Activated T-helper 2 cell treated with anti-CD3 and anti-CD28 coated beads, Interferon-gamma antibody, Interleukin-2, Interleukin-4, amounts not matched to agents 10 μg/mL and 5 μg/mL and 100 μg/mL, durations not matched to agents 14 hours and 24 hours and 36 hours (primary cell): ENCODE measurements at places on chromosomes 11 and 22.

DNA sequence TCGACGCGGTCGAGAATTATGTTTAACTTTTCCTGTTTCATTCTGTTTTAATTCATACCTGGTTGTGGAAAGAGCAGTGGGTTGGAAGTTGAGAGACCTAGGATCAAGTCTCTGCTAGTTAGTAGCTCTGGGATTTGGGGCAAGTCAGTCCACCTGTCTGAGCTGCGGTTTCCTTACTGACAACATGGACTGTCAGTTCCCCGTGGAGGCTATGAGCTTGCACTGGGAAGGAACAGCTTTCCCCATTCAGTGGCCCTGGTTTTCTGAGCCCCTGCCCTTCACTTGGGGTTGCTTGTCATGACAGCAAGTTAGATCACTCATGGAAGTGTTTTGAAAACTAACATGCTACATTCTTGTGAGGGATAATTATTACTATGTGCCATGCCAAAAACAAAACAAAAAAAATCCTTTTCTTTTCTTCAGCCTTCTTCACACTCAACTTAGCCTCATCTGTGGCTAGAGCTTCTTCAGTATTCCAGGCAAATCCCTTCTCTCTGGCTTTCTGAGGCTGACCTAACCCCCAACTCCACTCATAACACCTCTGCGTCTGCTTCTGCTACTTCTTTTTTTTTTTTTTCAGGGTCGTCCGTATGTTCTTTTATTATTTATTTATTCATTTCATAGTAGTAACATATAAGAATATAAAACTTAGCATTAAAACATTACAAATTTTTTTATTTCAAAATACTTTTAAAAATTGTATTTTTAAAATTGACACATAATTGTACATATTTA lies 43.0 kb upstream of the ZBED5 start:
- DNase-seq = no peak

DNA sequence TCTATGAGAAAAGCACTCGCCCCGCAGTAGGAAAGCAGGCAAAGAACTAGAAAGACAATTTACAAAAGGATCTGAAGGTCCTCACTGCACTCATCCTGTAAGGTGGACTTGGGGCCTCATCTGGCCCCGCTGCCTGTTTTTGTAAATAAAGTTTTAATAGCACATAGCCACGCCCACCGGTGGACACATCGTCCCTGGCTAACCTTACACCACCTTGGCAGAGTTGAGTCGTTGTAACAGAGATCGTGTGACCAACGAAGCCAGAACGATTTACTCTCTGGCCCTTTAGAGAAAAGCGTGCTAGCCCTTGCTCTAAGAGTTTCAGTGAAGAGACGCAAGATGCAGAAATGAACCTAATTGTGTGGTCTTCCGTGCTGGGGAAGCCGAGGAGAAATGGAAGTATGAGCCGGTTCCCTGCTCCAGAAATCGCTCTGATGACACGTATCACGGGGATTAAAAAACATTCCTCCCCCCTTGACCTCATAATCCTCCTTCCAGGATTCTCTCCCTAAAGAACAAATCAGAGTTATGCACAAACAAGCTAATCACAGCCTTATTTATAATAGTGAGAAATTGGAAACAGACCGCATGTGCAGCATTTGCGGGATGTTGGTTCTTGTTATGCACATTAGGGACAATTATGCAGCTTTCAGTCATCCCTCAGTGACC lies 80.1 kb downstream of the CDKN1C start:
- DNase-seq = no peak

DNA sequence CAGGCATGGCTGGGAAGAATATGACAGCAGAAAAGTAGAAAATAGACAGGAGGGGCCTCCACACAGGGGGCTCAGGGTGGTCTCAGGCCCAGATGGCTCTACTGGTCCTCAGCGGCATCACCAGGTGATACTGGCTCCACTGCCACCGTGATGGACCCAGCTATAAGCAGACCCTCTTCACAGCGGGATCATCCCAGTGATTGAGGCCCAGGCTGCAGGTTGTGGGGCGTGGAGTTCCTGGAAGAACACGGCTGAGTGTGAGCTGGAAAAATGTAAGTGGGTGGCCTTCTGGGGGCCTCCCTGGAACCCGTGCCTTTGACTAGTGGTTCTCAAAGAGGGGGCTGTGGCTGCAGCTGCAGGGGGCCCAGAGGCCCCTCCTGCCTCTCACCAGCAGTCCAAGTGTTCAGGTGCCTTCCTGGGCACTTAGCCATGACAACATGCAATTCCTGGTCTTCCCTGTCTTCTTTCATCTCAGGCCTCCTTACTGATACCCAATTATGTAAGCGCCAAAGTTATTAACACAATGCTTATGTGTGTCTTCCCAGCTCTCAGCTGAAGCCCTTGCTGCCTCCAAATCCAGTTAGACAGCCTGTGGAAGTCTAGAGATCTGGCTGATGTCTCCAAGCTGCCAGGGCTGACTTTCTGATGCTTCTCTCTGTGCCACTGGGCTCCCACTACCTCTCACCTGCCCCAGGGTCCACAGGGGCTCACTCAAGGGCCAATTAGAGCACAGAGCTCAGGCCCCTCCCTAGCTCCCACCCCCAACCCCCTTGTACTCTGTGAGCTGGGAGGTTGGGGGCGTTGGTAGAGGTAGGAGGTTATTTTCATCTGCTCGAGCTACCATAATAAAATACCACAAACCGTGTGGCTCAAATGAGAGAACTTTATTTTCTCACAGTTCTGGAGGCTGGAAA lies 110.1 kb upstream of the LMO1 start:
- DNase-seq = no peak

DNA sequence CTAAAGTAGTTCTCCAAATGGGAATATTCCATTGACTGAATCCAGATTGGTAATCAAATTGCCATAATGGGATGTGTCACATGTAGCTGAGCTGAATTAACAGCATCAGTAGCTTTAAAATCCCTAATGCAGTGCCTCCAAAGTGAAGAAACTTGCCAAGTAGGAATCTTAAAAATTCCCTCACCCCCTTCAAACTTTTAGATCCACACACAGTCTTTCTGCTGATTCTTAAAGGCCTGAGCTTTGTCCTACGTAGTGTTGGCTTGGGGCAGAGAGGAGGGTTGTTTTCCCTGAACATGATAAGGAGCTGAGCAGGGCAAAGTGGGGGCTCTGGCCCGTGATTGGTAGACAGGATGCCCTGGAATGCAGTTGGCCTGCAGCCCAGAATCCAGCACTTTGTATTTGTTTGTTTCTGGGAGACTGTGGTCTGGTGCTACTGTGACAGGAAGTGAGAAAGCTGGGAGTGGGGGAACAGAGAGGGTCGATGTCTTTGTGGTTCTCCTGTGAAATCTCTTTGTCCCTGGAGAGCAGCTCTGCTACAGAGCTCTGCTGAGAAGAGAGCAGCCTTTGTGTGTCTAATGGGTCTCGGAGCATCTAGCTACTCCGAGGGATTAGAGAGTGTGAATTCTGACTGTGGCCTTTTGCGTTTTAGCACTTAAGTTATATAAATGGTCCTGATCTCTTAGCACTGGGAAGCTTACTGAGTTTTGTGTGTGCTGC lies 16.9 kb downstream of the CTNND1 start:
- no peak for DNase-seq

- no peak for DNase-seq
Observed at GRCh38 chr22:45639747-45640102, 31.9 kb upstream of the ATXN10 start.

DNA sequence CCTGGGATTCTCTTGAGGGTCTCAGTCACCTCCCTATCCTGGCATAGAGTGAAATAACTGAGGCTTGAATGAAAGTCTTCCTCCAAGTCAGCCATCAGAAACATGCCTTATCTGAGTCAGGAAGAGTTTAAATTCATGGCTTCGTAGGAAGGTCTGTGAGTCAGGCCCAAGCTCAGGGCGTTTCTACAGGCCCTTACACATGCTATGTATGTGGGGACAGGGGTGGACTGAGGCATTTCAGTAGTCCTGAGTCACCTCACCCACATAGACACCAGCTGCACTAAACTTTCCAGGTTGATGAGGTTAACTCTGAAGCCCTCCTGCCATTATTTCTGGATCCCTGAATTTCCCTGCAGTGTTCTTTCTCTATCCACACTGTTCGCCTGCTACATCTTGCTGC lies 134.6 kb upstream of the RCN1 start:
- no peak for DNase-seq
